Smooth muscle cell of the umbilical artery (primary cell): ENCODE measurements at places on chromosomes 1 and 21. TPM values are rescaled to one million over a fixed set of nuclear protein-coding genes. Genes with fewer than 3 reads are reported as not detected.

Gene P3H1
- 348 and 453 TPM in 2 replicates for total RNA-seq

Gene HNRNPU
- total RNA-seq = 252 and 378 TPM in 2 replicates

Gene DYNLT5
- total RNA-seq = 0.14 and 0.30 TPM in 2 replicates

Gene OR10X1
- total RNA-seq = not detected in 2 replicates

Gene AGT
- 0.09 TPM in 1 of 2 replicates, not detected in the other for total RNA-seq

Gene C1orf87
- total RNA-seq = not detected in 2 replicates

Gene S100A7A
- total RNA-seq = not detected in 2 replicates

Gene SLAMF9
- total RNA-seq = 0.09 TPM in 1 of 2 replicates, not detected in the other

Gene E2F2
- under 0.01 and 0.46 TPM in 2 replicates for total RNA-seq

Gene IPP
- total RNA-seq = 16.0 and 18.4 TPM in 2 replicates

Gene S100A7
- not detected in 2 replicates for total RNA-seq

Gene TRIM67
- not detected in 2 replicates for total RNA-seq

Gene CNN3
- total RNA-seq = 525 and 648 TPM in 2 replicates

Gene CDC20
- 3.9 and 43.7 TPM in 2 replicates for total RNA-seq

Gene SYCP1
- total RNA-seq = not detected in 2 replicates
